RWPE1 (cell line): ENCODE measurements at places on chromosomes 7 and 10.
A peak's percentile ranks its signal among the peaks of the same experiment; 100 is the strongest.

DNA sequence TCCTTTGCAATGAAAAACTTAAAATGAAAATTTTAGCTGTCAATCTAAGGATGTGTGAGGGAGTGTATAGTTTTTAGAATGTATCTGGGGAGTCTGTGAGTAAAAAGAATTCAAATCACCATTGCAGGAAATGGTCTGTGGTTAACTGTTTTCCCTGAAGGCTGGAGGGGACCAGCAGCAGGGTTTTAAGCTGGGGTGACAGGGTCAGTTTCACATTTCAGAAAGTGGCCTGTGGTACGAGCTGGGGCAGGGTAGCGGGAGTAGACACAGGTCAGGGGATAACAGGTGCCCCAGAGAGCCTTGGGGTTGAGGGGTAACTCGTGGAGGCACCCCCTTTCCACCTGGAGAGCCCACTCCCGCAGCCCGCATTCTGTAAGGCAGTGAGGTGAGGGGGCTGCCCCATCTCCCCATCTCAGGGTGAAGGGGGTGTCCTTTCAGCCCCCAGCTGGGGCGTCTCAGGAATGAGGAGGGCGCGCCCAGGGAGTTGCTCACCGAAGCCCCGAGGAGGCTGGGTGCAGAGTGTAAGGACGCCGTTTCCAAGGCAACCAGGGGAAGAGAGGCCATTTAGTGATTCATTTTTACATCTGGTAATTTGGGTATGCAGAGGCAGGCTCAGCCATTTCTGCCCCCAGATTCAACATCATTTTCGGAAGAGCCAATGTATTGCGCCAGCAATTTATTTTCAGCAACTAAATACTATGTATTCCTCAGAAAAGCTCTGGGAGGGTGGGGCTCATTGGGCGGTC lies 168.9 kb downstream of the SLIT1 start:
- no peak for DNase-seq

- no peak for DNase-seq
These were observed 92.6 kb downstream of the DGKI start for GRCh38 chr7:137753948-137754851.

- DNase-seq: no peak
These were observed 35.2 kb upstream of the SLC29A3 start for GRCh38 chr10:71283876-71284275.

DNA sequence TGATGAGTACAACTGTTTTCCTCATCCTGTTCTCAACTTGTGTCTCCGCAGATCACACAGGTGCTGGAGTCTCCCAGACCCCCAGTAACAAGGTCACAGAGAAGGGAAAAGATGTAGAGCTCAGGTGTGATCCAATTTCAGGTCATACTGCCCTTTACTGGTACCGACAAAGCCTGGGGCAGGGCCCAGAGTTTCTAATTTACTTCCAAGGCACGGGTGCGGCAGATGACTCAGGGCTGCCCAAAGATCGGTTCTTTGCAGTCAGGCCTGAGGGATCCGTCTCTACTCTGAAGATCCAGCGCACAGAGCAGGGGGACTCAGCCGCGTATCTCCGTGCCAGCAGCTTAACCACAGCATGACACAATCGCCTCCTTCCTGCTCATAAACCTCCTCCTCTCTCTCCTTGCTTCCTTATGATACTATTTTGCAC lies 126.7 kb upstream of the PRSS58 start:
- peak; percentile 35 for DNase-seq

DNA sequence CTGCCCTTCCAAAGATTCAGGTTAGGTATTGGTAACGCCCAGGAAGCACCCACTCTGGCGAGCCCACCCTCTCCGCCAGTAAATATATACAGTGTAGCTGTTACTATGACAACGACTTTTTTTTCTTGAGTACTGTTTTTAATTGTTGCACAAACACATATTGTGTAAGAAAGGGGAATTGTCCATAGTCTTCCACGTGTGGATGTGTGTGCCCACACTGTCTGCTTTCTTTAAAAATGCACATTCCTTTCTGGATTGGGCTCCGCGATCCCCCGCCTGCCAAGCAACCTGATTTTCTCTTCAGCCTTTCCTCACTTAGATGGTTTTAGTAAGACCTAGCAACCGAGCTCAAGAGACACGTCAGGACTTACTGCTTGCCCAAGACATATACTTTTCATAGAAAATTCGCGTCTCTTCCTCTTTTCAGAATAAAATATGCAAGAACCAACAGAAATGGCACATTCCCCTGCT lies 247.8 kb downstream of the EBF3 start:
- DNase-seq: no peak

- no peak for DNase-seq
These were observed 35.4 kb downstream of the LRRC4 start for GRCh38 chr7:127995881-127996215.

GRCh38 chr10:33487014-33487776 lies 152.7 kb upstream of the NRP1 start:
- DNase-seq: no peak

DNA sequence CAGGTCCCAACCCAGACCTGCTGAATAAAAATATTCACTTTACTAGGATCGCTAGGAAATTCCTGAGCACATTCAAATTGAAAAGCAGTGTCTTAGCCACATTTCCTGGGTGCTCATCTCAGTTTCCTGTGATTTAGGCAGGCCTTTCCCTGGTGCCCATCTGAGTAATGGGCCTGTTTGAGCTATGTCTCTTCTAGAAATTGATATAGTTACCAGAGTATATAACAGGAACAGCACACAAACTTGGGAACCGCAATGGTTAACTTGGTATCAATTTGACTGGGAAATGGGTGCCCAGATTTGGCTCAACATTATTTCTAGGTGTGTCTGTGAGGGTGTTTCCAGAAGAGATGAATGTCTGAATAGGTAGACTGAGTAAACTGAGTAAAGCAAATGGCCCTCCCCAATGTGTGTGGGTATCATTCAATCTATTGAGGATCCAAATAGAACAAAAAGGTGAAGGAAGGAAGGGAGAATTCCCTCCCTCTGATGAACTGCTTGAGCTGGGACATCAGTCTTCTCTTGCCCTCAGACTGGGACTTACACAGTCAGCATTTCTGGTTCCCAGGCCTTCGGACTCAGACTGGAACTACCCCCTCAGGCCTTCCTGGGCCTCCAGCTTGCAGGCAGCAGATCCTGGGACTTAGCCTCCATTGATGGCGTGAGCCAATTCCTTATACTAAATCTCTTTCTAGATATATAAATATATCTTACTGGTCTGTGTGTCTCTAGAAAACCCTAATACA lies 99.1 kb downstream of the CCDC71L start:
- DNase-seq: no peak

DNA sequence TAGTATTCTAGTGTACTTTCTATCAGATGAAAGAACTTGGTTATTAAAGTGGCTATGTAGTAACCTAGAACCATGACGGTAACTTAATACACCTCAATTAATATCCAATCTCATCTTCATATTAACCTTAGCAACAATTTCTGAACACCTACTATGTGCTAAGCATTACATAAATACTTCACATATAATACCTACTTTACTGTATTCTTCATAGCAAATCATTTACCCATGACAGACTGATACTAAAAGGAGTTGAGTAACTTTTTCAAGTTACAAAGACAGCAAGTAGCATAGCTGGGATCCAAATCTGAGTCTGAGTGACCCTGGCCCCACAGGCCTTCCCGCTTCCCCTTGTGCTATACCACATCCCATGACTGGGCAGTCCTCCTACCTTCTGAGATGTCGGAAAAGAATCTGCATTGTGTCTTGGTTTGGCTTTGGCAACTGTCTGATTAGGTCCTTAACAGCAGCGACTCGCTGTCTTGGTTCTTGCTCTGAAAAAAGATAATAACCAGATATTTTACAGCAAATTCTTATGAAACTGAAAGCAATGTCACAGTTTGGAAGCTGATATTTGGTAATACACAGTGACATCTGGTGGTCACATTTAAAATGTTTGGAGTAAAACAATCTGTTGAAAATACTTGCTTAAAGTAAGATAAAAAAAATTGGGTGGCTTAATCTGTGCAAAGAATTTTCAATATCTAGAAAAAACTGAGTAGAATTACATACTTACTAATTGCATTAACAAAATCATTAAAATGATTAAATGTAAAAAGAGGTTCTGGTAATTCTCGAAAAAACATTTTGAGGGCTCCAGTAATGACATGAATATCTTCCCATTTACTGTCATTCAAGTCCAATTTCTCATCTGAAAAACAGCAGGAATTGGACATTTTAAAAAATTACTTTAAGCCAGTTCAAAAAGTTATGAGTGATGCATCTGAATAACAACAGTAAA lies 120.1 kb downstream of the ARHGAP12 start:
- no peak for DNase-seq

DNA sequence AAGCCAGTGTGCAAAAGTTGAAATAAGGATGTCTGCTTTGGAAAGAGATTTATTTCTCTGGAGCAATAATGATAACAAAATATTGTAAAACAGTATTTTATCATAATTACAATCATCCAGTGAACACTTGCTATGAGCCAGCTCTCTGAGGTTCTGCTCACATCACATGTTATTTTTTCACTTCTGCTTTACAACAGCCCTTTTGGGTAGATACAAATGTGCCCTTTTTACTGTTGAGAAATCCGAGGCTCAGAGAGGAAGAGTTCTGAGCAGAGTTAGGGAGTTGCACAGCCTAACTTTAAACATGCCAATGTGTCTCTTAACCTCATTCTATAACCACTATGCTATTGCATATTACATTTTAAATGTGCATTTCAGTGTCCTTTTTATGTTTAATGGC lies 232.6 kb upstream of the CDC14C start:
- no peak for DNase-seq

- DNase-seq: no peak
These were observed 90.5 kb upstream of the WAC start for GRCh38 chr10:28442403-28442802.

DNA sequence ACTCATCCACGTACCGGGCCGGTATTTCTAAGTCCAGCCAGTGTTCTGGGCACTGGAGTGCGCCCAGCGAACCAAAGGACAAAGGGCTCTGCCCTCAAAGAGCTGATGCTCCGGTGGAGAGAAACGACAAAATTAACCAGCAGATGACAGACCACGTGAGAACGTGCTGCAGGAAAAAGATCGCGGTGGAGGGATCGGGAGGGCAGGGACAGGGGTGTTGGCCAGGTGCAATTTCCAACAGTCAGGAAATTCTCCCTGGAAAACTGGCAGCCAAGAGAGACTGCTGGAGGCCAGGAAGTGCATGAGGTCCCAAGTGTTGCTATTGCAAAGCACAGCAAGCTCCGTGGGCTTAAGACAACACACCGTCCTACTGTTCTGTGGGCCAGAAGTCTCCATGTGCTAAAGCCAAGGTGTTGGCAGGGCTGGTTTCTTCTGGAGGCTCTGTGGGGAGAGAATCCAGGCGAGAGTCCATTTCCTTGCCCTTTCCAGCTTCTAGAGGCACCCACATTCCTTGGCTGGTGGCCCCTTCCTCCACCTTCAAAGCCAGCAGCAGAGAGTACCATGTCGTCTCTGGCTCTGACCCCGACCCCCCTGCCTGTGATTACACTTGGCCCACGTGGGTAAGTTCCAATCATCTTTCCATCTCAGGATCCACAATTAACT lies 21.3 kb upstream of the AMZ1 start:
- DNase-seq: no peak

DNA sequence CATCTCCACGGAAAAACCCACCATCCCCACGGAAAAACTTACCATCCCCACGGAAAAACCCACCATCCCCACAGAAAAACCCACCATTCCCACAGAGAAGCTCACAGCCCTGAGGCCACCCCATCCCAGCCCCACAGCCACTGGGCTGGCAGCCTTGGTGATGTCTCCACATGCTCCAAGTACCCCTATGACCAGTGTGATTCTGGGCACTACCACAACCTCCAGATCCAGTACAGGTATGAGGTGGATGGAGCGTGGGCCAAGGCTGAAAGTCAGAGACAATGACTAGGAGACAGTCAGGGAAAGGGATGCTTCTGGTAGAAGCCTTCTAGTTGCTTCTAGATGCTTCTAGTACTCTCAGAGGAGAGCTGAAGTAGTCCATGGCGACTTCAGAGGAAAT lies 19.6 kb downstream of the ZAN start:
- no peak for DNase-seq

- DNase-seq: no peak
These were observed 31.0 kb downstream of the NUP42 start for GRCh38 chr7:23212841-23213240.

GRCh38 chr10:129626309-129626708 lies 159.3 kb downstream of the MGMT start:
- no peak for DNase-seq

DNA sequence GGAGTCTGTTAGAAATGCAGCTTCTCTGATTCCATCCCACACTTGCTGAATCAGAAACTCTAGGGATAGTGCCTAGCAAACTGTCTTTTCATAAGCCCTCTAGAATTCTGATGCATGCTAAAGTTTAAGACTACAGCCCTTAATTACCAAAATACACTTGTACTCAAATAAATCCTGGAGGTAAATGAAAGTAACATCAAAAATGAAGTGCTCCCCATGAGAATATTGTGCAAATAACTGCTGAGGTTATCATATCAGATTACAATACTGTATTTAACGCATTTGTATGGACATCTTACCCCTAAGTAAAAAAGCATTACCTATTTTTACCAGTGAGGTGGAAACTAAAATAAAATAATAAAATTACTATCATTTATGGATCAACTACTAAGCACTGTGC lies 104.7 kb downstream of the CHCHD3 start:
- no peak for DNase-seq

GRCh38 chr10:635088-635861 lies 54.2 kb downstream of the DIP2C start:
- DNase-seq: no peak

GRCh38 chr10:119497243-119497642 lies 45.3 kb downstream of the RGS10 start:
- no peak for DNase-seq

- DNase-seq: no peak
These were observed 12.4 kb upstream of the GSTK1 start for GRCh38 chr7:143250822-143251221.
